ENCODE measurements at places on chromosomes 2 and 18. TPM values are rescaled to one million over a fixed set of nuclear protein-coding genes. Genes with fewer than 3 reads are reported as not detected.

HOXD8 gene
- total RNA-seq, result not detected

TUBA3D gene
- not detected for total RNA-seq

HRH4 gene
- total RNA-seq, result not detected

GLB1L gene
- 8.1 TPM for total RNA-seq

CRYGC gene
- total RNA-seq, result not detected

RESP18 gene
- total RNA-seq, result not detected

CPO gene
- not detected for total RNA-seq

SATB2 gene
- total RNA-seq, result 43.2 TPM

GAREM2 gene
- total RNA-seq, result 12.4 TPM

MYCN gene
- total RNA-seq, result not detected

DNA sequence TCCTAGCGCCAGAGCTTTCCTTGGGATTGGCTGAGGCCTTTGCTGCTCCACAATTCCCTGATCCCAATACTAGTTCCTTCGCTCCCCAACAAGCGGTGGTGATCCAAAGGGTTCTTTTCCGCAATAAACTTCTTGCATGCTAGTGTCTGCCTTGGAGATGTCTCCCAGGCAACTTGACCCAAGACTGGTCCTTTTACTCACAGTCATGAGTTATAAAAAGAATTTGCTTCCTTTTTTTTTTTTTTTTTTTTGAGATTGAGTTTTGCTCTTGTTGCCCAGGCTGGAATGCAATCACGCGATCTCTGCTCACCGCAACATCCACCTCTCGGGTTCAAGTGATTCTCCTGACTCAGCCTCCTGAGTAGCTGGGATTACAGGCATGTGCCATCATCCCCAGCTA, 89.8 kb upstream of the SP3 start:
- H3K36me3 ChIP-seq, result no peaks in the 10 kb centered on the region
- DNase-seq, result no peak
- no peak overlapping the region for H3K4me3 ChIP-seq
- 0 out of 2 replicates have a peak, but pooled peaks cover 2% of the 10 kb centered on the region for H3K4me1 ChIP-seq
- no peaks in the 10 kb centered on the region for H3K27me3 ChIP-seq

DNA sequence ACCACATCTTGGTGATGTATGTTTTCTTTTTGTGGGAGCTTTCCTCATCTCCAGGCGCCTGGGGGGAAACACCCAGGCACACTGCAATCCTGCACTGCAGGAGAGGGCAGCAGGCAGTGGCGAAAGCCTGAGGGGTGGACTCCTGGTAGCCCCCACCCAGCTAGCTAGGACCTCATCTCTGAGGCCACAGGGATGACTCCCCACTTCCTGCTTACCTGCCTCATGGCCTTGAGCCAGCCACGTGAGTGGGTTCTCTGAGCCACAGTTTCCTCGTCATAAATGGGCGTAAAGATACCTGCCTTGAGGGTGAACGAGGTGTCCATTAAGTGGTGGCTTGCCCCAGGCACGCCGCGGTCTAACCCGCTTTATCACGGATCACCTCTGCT, 19.1 kb downstream of the TRAF3IP1 start:
- DNase-seq, result no peak
- H3K4me1 ChIP-seq, result no peaks in the 10 kb centered on the region
- H3K4me3 ChIP-seq, result no peak overlapping the region
- H3K36me3 ChIP-seq, result no peaks in the 10 kb centered on the region

- H3K4me1 ChIP-seq, result no peaks in the 10 kb centered on the region
- no peak for DNase-seq
- no peaks in the 10 kb centered on the region for H3K36me3 ChIP-seq
- peaks cover 9% of the 10 kb centered on the region for H3K27me3 ChIP-seq
- H3K27ac ChIP-seq, result no peak overlapping the region
Measured at GRCh38 chr2:104897515-104898184, 43.7 kb downstream of the POU3F3 start.

DNA sequence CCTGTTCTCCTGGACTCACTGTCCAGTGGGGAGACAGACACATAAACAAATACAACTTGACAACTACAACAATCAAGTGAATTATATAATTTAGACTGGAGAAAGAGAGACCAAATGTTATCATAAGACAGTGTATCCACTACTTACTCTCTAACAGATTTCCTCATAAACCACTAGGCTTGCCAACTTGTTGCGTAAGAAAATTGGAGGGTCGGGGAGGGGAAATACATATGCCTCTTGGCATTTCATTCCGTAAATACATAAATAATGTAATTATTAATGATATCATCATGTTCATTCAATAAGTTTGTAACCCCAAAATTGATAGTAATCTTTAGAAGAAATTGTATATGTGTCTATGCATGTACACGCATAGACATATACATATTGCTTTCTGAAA, 14.9 kb downstream of the RAB6D start:
- no peak for DNase-seq
- H3K4me1 ChIP-seq, result no peaks in the 10 kb centered on the region
- no peak overlapping the region for H3K4me3 ChIP-seq
- no peak overlapping the region for H3K27ac ChIP-seq
- peaks cover 5% of the 10 kb centered on the region for H3K27me3 ChIP-seq
- no peaks in the 10 kb centered on the region for H3K36me3 ChIP-seq

- H3K27me3 ChIP-seq, result no peaks in the 10 kb centered on the region
- no peaks in the 10 kb centered on the region for H3K4me1 ChIP-seq
- no peaks in the 10 kb centered on the region for H3K36me3 ChIP-seq
- no peak overlapping the region for H3K27ac ChIP-seq
- no peak for DNase-seq
Measured at GRCh38 chr18:2515908-2516625, 55.2 kb downstream of the METTL4 start.

DNA sequence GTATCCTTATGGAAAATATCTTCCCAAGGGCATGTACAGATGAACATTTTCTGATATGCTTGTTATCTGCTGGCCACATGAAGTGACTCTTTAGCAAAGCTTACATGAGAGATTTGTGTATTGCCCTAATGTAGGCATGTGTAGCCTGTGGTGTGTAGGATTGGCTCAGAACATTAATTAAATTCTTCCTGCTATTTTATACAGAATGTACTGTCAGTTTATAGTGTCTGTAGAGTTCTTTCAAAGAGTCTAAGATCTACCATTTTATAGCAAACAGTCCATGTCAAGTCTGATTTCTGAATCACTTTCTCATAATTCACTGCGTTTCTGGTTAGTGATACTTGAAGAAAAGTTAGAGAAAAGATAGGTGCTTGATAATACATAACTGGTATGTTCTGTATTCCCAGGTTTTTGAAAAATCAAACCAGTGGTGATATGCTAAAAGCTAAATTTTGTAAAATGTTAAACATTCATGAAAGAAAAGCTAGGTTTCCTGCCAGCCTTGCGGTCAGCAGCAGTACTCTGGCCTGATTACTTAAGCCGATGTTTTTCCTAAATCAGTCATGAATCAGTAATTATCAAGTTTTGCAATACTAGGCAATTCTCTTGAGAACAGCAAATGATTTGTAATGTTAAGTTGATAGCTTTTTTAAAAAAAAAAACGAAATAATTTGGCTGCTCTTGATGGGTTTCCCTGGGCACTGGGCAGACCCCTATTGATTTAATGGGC, 30.9 kb upstream of the EFEMP1 start:
- DNase-seq, result no peak
- H3K36me3 ChIP-seq, result no peaks in the 10 kb centered on the region
- no peak overlapping the region for H3K27ac ChIP-seq
- no peaks in the 10 kb centered on the region for H3K27me3 ChIP-seq
- no peak overlapping the region for H3K4me3 ChIP-seq

- no peaks in the 10 kb centered on the region for H3K36me3 ChIP-seq
- H3K4me3 ChIP-seq, result no peak overlapping the region
- DNase-seq, result no peak
- no peak overlapping the region for H3K27ac ChIP-seq
Measured at GRCh38 chr2:79082987-79083386, 4.8 kb downstream of the REG1B start.

- H3K4me1 ChIP-seq, result no peaks in the 10 kb centered on the region
- H3K27ac ChIP-seq, result no peak overlapping the region
- no peak for DNase-seq
- no peaks in the 10 kb centered on the region for H3K36me3 ChIP-seq
- H3K27me3 ChIP-seq, result no peaks in the 10 kb centered on the region
- H3K4me3 ChIP-seq, result no peak overlapping the region
Measured at GRCh38 chr2:47303341-47304148, 99.4 kb upstream of the MSH2 start.

- H3K27me3 ChIP-seq, result no peaks in the 10 kb centered on the region
- H3K4me1 ChIP-seq, result no peaks in the 10 kb centered on the region
- H3K27ac ChIP-seq, result no peak overlapping the region
- no peaks in the 10 kb centered on the region for H3K36me3 ChIP-seq
- DNase-seq, result peak; percentile 8
Measured at GRCh38 chr2:145752091-145752806, 1232.3 kb upstream of the ZEB2 start.

- no peaks in the 10 kb centered on the region for H3K4me1 ChIP-seq
- no peak for DNase-seq
- H3K27ac ChIP-seq, result no peak overlapping the region
- H3K27me3 ChIP-seq, result peaks cover 6% of the 10 kb centered on the region
- H3K4me3 ChIP-seq, result no peak overlapping the region
Measured at GRCh38 chr2:26687801-26688200, 4.7 kb upstream of the KCNK3 start.

DNA sequence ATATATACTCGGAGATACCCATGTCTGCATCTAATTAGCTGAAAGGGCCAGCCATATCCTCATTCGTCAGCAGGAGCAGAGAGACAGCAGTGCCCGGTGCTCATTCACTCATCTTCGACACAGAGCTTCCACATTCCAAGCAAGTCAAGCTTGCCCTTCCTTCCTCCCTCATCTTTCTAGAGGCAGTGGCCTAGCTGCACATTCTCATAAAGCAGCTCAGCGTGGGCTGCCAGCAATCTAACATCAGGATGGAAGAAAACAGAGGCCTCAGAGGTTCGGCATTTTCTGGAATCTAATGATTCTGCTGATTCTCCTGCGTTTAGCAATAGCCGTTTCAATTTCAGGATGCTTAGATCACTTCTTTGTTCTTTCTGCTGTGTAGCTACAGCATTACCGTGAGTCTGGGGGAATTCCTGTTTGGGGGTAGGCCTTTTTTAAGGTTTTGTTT, 68.8 kb downstream of the CLHC1 start:
- no peaks in the 10 kb centered on the region for H3K27me3 ChIP-seq
- peak overlapping the region; percentile 44 for H3K27ac ChIP-seq
- H3K4me1 ChIP-seq, result peaks cover 21% of the 10 kb centered on the region
- H3K36me3 ChIP-seq, result no peaks in the 10 kb centered on the region
- H3K4me3 ChIP-seq, result no peak overlapping the region

DNA sequence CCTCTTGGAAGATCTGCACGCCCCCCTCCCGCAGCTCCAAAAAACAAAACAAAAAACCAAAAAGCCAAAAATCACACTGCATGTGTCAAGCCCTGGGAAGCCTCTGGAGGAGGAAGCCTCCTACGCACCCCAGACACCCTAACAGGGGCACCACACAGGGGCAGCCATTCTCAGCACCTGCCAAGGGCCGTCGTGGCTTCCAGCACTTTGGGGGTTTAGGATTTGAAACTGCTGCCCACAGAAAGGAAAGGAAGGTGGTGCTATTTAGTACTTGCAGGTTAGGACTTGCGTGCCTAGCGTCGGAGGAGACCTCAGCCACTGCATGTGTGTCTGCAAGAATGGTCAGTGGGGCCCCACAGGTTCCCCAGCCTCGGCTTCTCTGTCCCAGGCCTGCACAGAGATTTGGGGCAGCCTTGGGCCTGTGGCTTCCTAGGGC, 419 bp upstream of the GPR55 start:
- H3K4me1 ChIP-seq, result no peaks in the 10 kb centered on the region
- H3K4me3 ChIP-seq, result no peak overlapping the region
- no peak overlapping the region for H3K27ac ChIP-seq
- no peak for DNase-seq

DNA sequence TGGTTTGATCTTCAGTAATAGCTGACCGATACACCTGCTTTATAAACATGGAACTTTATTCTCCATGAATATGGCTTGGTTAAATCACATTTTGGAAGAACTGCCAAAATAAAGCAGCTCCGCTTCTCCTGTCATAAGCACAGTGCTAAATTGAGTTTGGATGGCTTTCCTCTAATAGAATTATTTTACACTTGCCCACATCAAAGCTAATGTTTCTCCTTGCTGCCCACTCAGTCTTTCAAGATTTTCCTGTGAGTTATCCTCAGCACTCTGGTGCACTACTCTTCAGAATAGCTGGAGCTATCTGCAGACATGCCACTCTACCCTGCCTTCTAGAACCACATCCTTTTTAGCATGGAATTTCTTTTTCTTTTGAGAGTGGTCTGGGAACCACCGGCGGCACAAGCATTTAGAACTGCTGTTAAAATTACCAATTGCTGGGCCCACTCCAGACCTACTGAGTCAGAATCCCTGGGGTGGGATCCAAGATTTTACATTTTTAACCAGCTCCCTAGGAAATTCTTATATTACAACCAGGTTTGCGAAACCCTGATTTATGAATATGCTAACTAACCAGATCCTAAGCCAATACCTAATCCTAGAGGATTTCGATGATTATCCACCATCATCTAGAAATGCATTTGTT, 283.3 kb downstream of the AFF3 start:
- no peak overlapping the region for H3K27ac ChIP-seq
- DNase-seq, result no peak
- no peaks in the 10 kb centered on the region for H3K36me3 ChIP-seq
- peaks cover 6% of the 10 kb centered on the region for H3K27me3 ChIP-seq

GRCh38 chr2:166127217-166128155, at the start of gene SCN1A:
SCN1A (minus strand) TSS chr2:166128020; CDS start chr2:166073621, 54,399 bp downstream.
- no peak within 1 kb of the TSS for H3K27ac ChIP-seq
- no peaks in the 10 kb centered on the region for H3K4me1 ChIP-seq
- no peaks in the 10 kb centered on the region for H3K36me3 ChIP-seq
- peaks cover 3% of the 10 kb centered on the region for H3K27me3 ChIP-seq
- H3K4me3 ChIP-seq, result no peak within 1 kb of the TSS
- peak; percentile 20 for DNase-seq

DNA sequence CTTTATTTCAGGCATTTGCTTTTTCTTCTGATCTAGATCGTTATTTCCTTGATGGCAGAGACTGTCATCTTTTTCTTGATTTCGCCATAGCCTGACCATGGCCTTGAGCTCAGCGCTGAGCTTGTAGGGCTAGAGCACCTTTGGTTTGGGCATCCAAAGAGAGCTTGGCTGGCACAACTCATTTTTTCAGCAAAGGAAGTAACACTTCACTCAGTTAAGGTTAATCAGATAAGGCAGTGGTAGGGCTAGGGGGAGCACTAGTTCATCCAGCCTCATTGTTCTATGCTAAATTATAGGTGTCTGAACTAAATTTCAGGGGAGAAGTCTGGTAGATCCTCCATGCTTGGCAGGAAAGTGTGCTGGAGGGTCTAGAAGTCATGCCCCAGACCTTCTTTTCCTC, 125.0 kb downstream of the SETBP1 start:
- no peak for DNase-seq
- H3K4me3 ChIP-seq, result no peak overlapping the region
- no peaks in the 10 kb centered on the region for H3K36me3 ChIP-seq
- no peaks in the 10 kb centered on the region for H3K27me3 ChIP-seq

Measured in Panc1 (cell line).